NCI-H526 (cell line): ENCODE measurements at places on chromosomes 11 and 22.

GRCh38 chr22:37219533-37219932, 7.3 kb upstream of the SSTR3 start:
- no peak for DNase-seq

DNA sequence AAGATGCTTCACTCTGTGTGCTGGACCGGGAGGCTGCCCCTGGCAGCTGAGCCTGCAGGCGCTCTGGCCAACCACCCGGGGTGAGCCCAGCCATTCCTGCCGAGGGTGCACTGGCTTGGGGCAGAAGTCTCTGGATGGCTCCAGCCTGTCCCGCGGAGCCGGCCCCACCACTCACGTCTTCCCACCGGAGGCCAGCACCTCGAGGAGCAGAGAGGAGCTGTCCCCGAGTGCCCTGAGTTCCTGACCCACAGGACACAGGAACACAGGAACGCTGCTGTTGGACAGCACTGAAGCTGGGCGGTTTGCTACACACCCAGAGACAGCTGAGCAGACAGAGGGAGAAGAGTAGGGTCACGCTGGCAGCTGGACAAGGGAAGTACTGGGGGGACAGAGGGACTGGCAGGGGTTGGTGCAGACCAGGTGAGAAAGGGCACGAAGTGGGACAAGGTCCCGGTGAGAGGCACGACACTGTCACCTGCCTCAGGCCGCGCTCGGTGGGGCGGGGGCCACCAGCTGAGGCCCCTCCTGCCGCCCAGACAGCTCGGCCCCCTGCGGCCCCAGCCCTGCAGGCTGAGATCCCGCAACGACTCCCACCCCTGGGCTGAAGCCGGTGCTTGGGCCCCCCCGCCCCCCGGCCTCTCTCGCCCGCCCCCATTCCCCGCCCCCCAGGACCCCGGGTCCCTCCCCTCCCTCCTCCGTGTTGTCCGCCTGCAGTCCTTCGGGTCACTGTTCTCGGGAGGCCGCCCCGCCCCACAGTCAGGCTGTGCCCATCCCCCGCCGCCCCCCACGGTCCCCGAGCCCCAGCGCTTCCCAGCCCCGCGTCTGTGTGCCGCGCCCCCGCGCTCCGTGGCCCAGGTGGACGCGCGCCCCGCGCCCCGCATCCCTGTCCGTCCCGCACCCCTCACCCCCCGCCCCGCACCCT, 624 bp upstream of the B4GALNT4 start:
- DNase-seq, result peak; percentile 71

- DNase-seq, result no peak
Measured at GRCh38 chr11:57395905-57396623, 5.6 kb upstream of the PRG2 start.

DNA sequence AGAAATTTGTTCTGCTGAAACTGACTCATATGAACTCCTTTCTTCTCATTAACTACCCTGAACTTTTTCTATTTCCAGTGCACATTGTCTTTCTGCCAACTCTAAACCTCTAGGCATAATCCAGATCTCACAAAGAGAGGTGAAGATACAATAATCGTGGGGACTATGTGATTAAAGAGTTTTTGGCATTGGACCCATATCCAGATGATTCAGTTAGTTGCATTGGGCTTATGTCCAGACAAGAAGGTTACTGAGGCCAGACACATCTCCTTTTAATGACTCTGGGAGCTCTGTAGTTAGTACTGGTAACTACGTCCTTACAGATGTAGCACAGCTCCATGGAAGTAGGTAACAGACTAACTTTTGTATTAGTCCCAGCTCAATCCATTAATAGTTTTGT, 273.0 kb downstream of the CASP12 start:
- no peak for DNase-seq

DNA sequence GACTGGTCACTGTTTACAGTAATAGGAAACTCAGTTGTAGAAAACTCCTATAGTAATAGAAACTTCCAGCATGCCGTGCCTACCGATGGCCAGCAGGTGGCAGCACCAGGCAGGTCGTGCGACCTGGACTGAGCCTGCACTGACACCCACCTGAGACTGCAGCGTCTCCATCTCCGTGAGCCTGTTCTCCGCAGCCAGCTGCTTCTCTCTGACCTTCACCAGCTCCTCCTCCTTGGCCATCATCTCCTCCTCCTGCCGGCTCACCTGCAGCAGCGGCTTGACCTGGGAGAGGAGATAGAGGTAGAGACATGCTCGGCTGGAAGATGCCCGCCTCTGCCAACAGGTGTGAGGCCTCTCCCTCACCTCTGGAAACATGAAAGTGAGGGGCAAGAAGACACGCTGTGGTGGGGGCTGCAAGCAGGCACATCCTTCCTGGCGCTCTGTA, 48.5 kb downstream of the APOL1 start:
- peak; percentile 77 for DNase-seq

- DNase-seq, result no peak
Measured at GRCh38 chr11:31414338-31414737, 44.7 kb downstream of the DNAJC24 start.

DNA sequence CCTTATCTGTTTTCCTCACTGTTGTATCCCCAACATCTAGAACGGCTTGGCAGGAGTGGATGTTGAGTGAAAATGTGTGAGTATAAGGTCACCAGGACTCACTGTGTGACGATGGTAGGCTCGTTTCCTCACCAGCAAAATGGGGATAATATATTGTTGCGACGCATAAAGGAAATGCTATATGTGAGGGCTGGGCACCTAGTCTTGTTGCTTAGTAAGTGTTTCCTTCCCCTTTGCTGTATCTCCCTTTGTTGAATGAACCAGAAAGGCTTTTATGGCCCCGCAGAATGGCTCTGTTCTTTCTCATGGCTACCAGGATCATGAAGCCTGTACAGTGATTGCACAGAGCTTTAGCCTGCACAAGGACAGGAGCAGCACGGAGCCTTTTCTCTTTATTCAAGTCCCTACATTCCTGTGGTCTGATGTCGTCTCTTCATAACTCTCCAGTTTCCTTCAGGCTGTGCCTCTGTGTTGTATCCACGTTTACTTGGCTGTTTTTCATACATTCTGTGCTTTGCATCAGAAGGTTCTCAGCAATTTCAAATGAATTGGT, 5.4 kb downstream of the TNRC6B start:
- peak; percentile 8 for DNase-seq

DNA sequence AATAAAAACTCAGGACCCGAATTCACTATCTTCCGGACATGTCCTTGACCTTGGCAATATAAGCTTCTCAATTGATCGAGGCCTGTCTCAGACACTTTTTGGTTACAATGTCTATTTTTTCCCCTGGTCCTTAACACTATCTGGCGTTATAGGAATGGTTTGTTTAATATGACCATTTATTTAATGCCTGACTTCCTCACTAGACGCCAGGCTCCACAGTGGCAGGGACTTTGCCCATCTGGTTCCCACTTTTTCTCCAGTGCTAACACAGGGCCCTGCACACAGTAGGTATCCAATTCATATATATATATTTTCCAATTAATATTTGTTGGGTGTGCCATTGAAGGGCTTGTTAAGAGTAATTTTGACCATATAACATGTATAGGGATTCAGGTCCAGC, 7.9 kb upstream of the CBX6 start:
- no peak for DNase-seq

- peak; percentile 96 for DNase-seq
Measured at GRCh38 chr11:115263799-115264656, 240.2 kb downstream of the CADM1 start.

DNA sequence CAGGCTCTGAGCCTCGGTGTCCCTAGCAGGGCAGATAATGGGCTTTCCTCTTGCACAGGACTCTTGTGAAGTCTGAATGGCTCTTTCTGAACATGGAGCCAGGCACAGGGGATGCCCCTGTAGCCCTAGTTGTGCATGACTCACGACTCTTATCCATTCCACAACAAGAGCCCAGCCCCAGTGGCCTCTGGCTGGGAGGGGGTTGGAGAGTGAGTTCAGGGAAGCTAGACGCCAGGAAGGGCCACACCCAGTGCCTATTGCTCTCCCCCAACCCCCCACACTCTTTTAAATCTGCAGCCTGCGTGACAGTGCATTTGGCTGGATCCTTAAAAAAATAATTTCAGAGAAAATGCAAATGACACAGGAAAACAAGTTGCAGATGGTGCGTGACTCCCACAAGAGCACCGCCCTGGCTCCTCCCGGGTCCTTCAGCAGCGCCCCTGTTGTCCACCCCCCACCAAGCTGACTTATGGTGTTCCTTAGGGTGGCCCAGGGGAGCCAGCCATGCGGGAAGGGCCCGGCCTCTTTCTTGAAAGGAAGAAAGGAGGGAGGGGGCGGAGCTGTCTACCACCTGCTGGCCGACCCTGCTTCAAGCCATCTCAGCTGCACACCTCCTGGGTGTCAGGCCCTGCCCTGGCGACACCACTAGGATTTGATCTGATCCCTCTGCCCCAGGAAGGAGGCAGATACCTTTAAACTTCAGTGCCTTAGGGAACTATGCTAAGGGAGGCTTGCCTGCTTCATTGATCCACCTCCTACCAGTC, 74.7 kb downstream of the MN1 start:
- peak; percentile 46 for DNase-seq

DNA sequence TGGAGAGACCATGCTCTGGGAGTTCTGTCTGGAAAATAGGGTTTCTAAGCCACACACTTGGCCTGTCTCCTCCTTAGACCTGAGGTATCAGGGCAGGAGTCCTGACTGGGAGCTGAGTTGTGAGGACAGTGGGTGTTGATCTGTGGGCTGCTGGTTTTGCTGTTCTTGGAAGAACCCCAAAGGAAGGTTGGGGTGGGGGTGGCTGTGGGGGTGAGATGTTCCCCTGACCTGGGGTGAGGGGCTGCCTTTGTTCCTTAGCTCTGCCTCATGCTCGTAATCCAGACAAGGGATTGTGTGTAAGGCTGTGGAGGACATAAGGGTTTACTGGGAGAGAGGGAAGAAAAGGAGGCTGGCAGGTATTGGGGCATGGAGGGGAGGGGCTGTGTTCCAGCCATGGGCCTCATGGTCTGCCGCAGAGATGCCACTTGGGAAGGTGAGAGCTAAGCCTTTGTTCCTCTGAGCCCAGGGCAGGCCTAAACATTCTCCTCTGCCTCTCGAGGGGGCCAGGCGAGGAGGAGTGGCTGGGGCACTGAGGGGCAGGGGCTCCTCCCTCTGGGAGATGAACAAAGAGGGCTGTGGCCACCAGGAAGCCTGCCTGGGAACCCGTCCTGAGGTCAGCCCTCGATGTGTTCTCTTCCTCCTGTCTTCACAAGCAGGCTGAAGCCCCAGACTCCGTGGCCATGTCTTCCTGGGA, 4.4 kb downstream of the OTOG start:
- DNase-seq, result no peak
